ENCODE measurements at places on chromosomes 6 and 20. TPM values are rescaled to one million over a fixed set of nuclear protein-coding genes. Genes with fewer than 3 reads are reported as not detected.

Gene BHLHE23
- not detected for total RNA-seq

- no peak for ATAC-seq
Measured at GRCh38 chr20:50055524-50056083, 57.3 kb downstream of the UBE2V1 start.

DNA sequence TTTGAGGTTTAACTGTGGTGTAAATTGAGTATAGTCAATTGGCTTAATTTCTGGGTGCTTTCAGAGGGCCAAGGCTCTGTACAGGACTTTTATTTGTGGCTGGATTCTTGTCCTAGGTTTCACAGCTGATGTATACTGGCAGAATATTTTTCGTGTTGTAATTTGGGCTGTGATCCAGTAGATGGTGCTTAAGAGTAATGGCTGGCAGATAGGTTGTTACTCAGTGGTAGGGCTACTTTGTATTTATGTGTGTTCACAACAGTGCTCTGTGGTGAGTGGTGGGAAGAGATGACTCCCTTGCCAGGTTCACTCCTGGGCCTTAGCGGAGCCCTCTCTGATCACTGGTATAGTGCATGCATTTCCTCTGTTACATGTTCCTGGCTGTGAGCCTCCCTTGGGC, 34.5 kb upstream of the FERMT1 start:
- no peak for ATAC-seq

DNA sequence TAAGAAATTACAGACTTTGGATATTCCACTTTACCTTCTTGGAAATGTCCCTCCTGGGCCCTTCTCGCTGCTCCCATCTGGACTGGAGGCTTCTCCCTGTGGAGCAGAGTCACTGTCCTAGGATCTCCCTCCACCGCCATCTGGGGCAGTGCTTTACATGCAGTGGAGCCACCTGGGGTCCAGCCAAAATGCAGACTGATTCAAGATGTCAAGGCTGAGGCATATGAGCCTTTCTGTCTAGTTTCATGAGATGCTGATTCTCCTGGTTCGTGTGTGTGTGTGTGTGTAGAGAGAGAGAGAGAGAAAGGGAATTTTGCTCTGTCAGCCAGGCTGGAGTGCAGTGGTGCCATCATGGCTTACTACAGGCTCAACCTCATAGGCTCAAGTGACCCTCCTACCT, 14.9 kb downstream of the MICA start:
- no peak for ATAC-seq

GRCh38 chr6:39280247-39280731, 33.9 kb downstream of the KCNK17 start:
- ATAC-seq, result no peak

DNA sequence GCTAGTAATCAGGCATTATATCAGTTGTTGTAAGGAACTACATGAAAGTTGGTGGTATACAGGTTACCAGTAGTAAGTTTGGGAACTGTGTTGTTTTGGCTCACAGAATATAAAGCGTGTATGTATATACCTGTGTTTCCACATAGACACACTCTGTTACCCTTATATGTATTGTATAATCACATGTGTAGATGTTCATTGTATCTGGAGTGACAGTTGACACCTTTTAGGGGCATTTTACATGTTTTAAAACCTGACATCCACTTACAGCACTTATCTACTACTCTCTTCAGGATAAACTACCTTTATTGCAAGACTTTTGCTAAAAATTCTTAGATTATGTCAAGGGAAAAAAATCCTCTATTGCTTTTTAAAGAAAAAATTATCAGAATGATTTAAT, 228.9 kb downstream of the LAMA2 start:
- no peak for ATAC-seq

Gene RSPH4A
- not detected for total RNA-seq

Gene GNL1
- 102 TPM for total RNA-seq

Gene ZBTB22
- total RNA-seq, result 6.9 TPM

Data from activated T-helper 17 cell treated with anti-CD3 and anti-CD28 coated beads, Interleukin-2, amount 50 U/mL, for 72 hours (primary cell).